ENCODE measurements at places on chromosomes 12 and 14.

GRCh38 chr14:56328021-56328420 is 209.8 kb downstream of the PELI2 start:
- no peak for DNase-seq
- no peak overlapping the region for H3K27ac ChIP-seq
- H3K4me3 ChIP-seq, result no peak overlapping the region
- H3K27me3 ChIP-seq, result no peaks in the 10 kb centered on the region
- no peaks in the 10 kb centered on the region for H3K36me3 ChIP-seq

- H3K36me3 ChIP-seq, result peaks cover 46% of the 10 kb centered on the region
- no peak overlapping the region for H3K4me3 ChIP-seq
- H3K27ac ChIP-seq, result no peak overlapping the region
Measured at GRCh38 chr12:123254853-123255446, 16.7 kb downstream of the CDK2AP1 start.

GRCh38 chr12:95114766-95115405 is 41.5 kb upstream of the NR2C1 start:
- no peak for DNase-seq
- H3K27ac ChIP-seq, result no peak overlapping the region
- H3K4me3 ChIP-seq, result no peak overlapping the region
- H3K36me3 ChIP-seq, result peaks cover 10% of the 10 kb centered on the region

DNA sequence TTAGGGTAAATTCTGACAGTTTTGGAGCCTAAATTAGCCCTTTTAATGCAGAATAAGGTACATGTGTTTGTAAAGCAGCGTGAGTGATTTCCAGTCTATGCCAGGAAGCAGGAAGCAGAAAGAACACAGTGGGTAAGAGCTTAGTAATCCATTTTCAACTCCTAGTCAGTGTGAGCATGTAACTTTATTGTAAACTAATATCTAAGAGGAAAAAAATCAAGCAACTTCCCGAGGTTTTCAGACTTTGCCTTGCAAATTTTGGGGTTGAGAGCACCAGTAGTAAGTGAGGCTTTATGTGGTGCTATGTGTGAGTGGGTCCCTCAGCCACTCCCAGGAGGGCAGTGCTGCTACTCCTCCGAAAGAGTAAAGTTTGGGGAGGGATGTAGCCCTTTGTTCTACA is 2.9 kb downstream of the CIPC start:
- H3K27ac ChIP-seq, result no peak overlapping the region
- H3K36me3 ChIP-seq, result peaks cover 2% of the 10 kb centered on the region
- H3K4me3 ChIP-seq, result no peak overlapping the region

GRCh38 chr14:23861666-23862065 is 91.9 kb upstream of the DHRS4 start:
- H3K27ac ChIP-seq, result no peak overlapping the region
- no peak overlapping the region for H3K4me3 ChIP-seq
- no peaks in the 10 kb centered on the region for H3K36me3 ChIP-seq
- H3K4me1 ChIP-seq, result no peaks in the 10 kb centered on the region
- no peak for DNase-seq
- no peaks in the 10 kb centered on the region for H3K27me3 ChIP-seq

- DNase-seq, result no peak
- H3K4me3 ChIP-seq, result no peak overlapping the region
- H3K27ac ChIP-seq, result peak overlapping the region; percentile 51
- no peaks in the 10 kb centered on the region for H3K4me1 ChIP-seq
- no peaks in the 10 kb centered on the region for H3K27me3 ChIP-seq
Measured at GRCh38 chr14:21256539-21257393, 12.5 kb downstream of the HNRNPC start.

- H3K4me3 ChIP-seq, result no peak overlapping the region
- H3K4me1 ChIP-seq, result peaks cover 3% of the 10 kb centered on the region
- no peaks in the 10 kb centered on the region for H3K27me3 ChIP-seq
- DNase-seq, result no peak
- no peaks in the 10 kb centered on the region for H3K36me3 ChIP-seq
Measured at GRCh38 chr14:104293231-104293841, 154.9 kb downstream of the KIF26A start.

GRCh38 chr14:99792551-99793212 is 531 bp upstream of the EML1 start:
- no peak for DNase-seq
- H3K27ac ChIP-seq, result no peak overlapping the region
- H3K36me3 ChIP-seq, result no peaks in the 10 kb centered on the region
- no peaks in the 10 kb centered on the region for H3K27me3 ChIP-seq

GRCh38 chr14:22976620-22977433 is 5.5 kb downstream of the AJUBA start:
- DNase-seq, result no peak
- H3K27ac ChIP-seq, result peak overlapping the region; percentile 89
- H3K27me3 ChIP-seq, result no peaks in the 10 kb centered on the region
- peaks cover 41% of the 10 kb centered on the region for H3K4me1 ChIP-seq
- no peak overlapping the region for H3K4me3 ChIP-seq
- H3K36me3 ChIP-seq, result peaks cover 36% of the 10 kb centered on the region

- no peaks in the 10 kb centered on the region for H3K4me1 ChIP-seq
- H3K27ac ChIP-seq, result no peak overlapping the region
- DNase-seq, result no peak
Measured at GRCh38 chr12:40034156-40034555, 71.7 kb downstream of the SLC2A13 start.

GRCh38 chr12:121145221-121145620 is 12.5 kb downstream of the P2RX7 start:
- H3K27ac ChIP-seq, result no peak overlapping the region
- no peak for DNase-seq
- H3K4me1 ChIP-seq, result no peaks in the 10 kb centered on the region
- no peaks in the 10 kb centered on the region for H3K36me3 ChIP-seq
- H3K4me3 ChIP-seq, result no peak overlapping the region

- H3K27me3 ChIP-seq, result no peaks in the 10 kb centered on the region
- no peaks in the 10 kb centered on the region for H3K4me1 ChIP-seq
- no peak overlapping the region for H3K4me3 ChIP-seq
- no peak for DNase-seq
- H3K36me3 ChIP-seq, result no peaks in the 10 kb centered on the region
Measured at GRCh38 chr12:89674326-89674942, 34.2 kb downstream of the ATP2B1 start.

DNA sequence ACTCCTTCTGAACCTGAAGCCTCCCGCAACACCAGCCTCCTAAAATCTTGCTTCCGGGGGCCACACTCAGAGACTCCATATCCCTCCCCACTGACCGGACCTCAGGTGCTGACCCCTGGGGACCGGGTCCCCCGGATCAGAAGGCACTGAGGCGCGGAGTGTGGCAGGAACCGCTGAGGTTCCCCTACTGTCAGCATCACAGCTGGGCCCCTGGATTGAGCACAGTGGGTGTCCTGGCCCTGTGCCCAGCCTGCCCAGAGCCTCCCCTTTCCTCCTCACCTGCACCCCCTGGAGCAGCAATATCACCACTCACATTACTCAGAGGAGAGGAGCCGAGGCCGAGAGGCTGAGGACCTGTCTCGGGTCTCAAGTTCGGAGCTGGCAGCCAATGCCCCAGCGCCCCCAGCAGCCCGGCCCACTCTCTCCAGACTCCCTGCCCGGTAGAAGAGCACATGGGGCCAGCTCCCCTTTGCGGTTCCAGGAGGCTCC is 101.2 kb upstream of the EIF5 start:
- H3K36me3 ChIP-seq, result no peaks in the 10 kb centered on the region
- DNase-seq, result peak; percentile 28
- no peak overlapping the region for H3K4me3 ChIP-seq
- H3K27ac ChIP-seq, result no peak overlapping the region
- H3K27me3 ChIP-seq, result no peaks in the 10 kb centered on the region

DNA sequence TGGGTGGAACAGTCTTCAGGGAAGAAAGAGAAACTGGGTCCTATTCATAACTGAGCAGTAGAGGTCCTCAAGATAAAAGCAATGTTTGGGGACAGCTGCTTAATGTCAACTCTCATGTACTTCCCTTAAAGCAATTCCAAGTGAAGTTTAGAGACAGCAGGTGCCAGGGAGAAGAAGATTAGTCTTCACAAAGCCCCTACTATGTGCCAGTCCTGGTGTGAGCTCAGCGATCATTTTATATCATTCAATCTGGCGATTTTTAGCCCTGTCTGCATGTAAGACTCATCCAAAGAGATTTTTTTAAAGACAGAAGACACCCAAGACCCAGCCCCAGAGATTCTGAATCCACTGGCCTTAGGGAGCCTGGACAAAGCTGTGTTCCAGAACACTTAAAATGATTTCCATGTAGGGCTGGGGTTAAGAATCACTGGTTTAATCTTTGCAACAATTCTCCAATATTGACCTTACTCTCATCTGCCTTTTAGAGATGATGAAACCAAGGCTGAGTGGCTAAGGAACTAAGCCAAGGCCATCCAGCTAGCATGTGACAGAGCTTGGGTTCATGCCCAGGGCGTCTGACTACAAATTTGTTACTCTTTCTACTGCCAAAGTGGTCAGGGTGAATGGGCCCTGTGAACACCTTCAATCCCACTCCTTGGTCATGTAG is 404.5 kb upstream of the TBX3 start:
- H3K27me3 ChIP-seq, result no peaks in the 10 kb centered on the region
- no peak overlapping the region for H3K4me3 ChIP-seq
- no peaks in the 10 kb centered on the region for H3K36me3 ChIP-seq
- DNase-seq, result no peak
- H3K4me1 ChIP-seq, result peaks cover 11% of the 10 kb centered on the region

Data from SK-N-SH (cell line).